Ovary (tissue), 10 donors: ENCODE measurements at places on chromosomes 2 and 18. TPM values are rescaled to one million over a fixed set of nuclear protein-coding genes. Genes with fewer than 3 reads are reported as not detected.

GRCh38 chr2:136081582-136082210, 36.3 kb downstream of the CXCR4 start:
- H3K4me1 ChIP-seq: no peaks in the 10 kb centered on the region
- H3K27me3 ChIP-seq: no peaks in the 10 kb centered on the region
- no peaks in the 10 kb centered on the region for H3K36me3 ChIP-seq
- no peak overlapping the region for H3K27ac ChIP-seq

- H3K27me3 ChIP-seq: no peaks in the 10 kb centered on the region
- no peak overlapping the region for H3K27ac ChIP-seq
- H3K4me3 ChIP-seq: no peak overlapping the region
- DNase-seq: peak; percentile 26
Observed at GRCh38 chr2:219073413-219074129, 12.8 kb upstream of the IHH start.

DNA sequence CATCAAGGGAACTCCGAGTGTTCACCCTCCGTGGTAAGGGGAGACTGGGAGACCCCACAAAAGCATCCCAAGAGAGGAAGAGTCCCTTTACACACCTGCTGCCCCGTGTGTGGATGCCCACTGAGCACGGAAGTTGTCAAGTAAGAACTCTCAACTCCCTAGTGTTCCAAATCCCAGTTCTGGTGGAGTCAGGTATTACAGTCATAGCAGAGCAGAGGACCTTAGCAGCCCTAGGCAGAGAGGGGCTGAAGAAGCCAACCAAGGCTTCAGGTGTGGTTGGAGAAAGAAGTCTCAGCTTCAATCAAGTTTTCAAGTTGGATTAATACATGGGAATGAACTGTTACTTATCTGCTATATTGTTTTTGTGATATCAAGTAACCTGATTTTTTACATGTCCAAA, 512.5 kb downstream of the RNF144A start:
- no peak overlapping the region for H3K4me3 ChIP-seq
- no peak overlapping the region for H3K27ac ChIP-seq
- H3K27me3 ChIP-seq: no peaks in the 10 kb centered on the region

GRCh38 chr18:69935319-69936190, 12.1 kb downstream of the CD226 start:
- H3K4me3 ChIP-seq: no peak overlapping the region
- H3K27me3 ChIP-seq: no peaks in the 10 kb centered on the region
- H3K36me3 ChIP-seq: no peaks in the 10 kb centered on the region
- no peaks in the 10 kb centered on the region for H3K4me1 ChIP-seq

- H3K36me3 ChIP-seq: no peaks in the 10 kb centered on the region
- H3K4me1 ChIP-seq: no peaks in the 10 kb centered on the region
- H3K27me3 ChIP-seq: no peaks in the 10 kb centered on the region
- H3K4me3 ChIP-seq: no peak overlapping the region
- no peak overlapping the region for H3K27ac ChIP-seq
- no peak for DNase-seq
Observed at GRCh38 chr18:68854786-68855391, 57.0 kb downstream of the CCDC102B start.

DNA sequence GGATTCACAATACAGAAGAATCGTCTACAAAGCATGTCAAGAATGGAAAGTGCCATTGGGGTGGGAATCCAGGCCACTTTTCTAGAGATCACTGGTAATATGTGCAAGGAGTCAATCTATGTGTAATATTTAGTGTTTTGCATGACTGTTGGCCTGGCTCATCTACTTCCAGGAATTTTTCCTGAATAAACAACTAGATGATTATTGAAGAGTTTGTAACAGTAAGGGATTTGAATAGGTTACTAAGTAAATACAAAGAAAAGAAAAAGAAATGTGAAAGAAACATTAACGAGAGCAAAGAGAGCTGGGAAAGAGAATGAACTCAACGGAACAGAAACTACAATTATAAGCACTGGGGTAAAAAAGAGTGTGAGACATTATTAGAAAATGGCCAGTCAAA, 406.0 kb downstream of the TGIF1 start:
- H3K4me3 ChIP-seq: no peak overlapping the region
- H3K4me1 ChIP-seq: no peaks in the 10 kb centered on the region
- no peaks in the 10 kb centered on the region for H3K36me3 ChIP-seq

DNA sequence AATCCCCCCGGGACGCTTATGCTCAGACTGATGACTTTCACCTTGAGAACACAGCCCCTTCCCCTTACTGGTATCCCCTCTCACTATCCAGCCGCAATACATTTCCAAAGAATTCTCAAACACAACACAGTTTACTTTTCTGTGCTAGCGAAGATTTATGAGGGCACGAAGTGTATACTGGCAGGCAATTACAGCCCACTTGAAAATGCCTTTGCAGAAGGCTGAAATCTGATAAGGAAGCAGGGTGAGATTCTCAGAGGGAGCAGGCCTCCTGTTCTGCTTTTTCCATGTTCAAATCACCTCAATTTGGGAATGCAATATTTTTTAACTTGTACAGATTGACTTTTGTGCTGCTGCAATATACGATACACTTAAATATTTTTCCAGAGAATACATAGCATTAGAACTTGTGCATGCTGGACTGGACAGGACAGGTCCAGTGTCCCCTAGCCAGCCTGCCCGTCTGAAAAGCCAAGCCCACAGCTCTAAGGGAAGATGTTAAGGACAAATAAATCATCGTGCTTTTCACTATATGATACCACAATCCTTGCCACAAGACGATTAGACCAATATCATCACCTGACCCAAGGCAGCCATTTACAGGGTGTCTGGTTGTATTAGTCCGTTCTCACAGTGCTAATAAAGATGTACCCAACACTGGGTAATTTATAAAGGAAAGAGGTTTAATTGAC, 262.1 kb downstream of the EPHA4 start:
- H3K36me3 ChIP-seq: no peaks in the 10 kb centered on the region
- H3K27ac ChIP-seq: no peak overlapping the region
- no peak for DNase-seq
- H3K4me3 ChIP-seq: no peak overlapping the region
- H3K4me1 ChIP-seq: no peaks in the 10 kb centered on the region

- DNase-seq: no peak
- H3K4me3 ChIP-seq: no peak overlapping the region
- H3K36me3 ChIP-seq: no peaks in the 10 kb centered on the region
- H3K27me3 ChIP-seq: no peaks in the 10 kb centered on the region
Observed at GRCh38 chr2:200308546-200309295, 2.2 kb downstream of the SPATS2L start.

DNA sequence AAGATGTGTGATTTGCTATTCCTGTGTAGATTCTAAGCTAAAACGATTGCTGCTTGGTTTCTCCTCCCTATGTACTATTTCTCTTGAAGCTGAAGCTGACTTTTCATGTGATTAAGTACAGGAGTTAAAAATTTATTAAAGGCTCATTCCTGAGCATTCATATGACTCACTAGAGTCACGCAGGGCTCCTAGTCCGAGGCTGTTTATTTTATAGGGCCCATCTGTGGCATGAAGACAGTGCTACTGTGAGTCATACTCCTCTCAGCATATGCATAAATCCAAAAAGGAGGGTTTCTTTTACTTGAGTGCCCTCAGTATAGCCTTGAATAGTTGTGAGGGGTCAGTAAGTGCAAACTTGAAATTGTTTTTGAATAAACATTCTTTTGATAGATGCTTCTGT, 378.8 kb downstream of the PTPRM start:
- H3K4me3 ChIP-seq: no peak overlapping the region
- peak overlapping the region; percentile 36 for H3K27ac ChIP-seq
- H3K36me3 ChIP-seq: no peaks in the 10 kb centered on the region
- H3K27me3 ChIP-seq: no peaks in the 10 kb centered on the region
- peaks cover 2% of the 10 kb centered on the region for H3K4me1 ChIP-seq
- no peak for DNase-seq

DNA sequence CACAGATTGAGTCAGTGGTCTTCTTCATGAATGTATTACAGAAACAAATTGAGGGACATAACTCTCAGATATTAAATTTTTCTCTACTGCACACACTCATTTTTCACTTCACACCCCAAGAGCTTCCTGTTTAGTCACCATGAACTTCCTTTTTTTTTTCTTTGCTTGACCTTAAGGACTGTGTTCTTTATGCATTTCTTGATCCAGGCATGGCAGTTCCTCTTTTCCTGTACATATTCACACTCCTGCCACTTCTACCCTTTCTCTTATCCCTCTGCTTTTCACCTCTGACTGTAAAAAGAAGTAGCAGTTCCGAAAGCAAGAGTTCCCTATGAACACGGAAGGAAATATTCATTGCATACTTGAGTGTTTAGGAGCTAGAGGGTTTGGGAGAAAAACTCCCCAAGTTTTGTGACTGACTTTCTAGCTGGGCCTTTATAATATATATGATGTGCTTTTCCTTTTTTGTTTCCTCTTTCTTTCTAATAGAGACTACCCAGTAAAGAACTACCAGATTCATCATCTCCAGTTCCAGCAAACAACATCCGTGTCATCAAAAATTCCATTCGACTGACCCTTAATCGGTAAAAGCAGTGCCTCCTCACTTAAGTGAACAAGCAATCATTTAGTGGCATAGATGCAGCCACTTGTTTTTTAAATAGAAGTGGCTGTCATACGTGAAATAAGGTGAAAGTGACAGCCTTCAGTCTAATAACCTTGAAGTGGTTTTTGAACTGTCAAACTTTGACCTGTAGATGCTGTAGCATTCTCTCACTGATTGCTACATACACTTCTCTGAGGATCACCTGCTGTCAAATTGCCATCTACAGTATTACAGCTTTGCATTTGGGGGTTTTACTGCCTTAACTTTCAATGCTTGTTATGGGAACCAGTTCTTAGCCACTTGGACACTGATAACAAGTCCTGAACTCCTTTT, 40.8 kb downstream of the PAPOLG start:
- H3K27me3 ChIP-seq: no peaks in the 10 kb centered on the region
- H3K27ac ChIP-seq: no peak overlapping the region
- no peak overlapping the region for H3K4me3 ChIP-seq
- H3K36me3 ChIP-seq: no peaks in the 10 kb centered on the region

DNA sequence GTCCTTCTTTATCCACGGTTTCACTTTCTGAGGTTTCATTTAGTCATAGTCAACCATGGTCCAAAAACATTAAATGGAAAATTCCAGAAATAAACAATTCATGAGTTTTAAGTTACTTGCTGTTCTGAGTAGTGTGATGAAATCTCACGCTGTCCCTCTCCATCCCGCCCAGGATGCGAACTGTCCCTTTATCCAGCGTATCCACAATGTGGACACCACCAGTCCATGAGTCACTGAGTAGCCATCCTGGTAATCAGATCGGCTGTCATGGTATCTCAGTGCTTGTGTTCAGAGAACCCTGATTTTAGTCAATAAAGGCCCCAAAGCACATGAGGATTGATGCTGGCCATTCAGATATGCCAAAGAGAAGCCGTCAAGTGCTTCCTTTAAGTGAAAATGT, 3.7 kb downstream of the SP140L start:
- H3K27ac ChIP-seq: no peak overlapping the region
- H3K4me3 ChIP-seq: no peak overlapping the region
- DNase-seq: no peak
- peaks cover 7% of the 10 kb centered on the region for H3K4me1 ChIP-seq

DNA sequence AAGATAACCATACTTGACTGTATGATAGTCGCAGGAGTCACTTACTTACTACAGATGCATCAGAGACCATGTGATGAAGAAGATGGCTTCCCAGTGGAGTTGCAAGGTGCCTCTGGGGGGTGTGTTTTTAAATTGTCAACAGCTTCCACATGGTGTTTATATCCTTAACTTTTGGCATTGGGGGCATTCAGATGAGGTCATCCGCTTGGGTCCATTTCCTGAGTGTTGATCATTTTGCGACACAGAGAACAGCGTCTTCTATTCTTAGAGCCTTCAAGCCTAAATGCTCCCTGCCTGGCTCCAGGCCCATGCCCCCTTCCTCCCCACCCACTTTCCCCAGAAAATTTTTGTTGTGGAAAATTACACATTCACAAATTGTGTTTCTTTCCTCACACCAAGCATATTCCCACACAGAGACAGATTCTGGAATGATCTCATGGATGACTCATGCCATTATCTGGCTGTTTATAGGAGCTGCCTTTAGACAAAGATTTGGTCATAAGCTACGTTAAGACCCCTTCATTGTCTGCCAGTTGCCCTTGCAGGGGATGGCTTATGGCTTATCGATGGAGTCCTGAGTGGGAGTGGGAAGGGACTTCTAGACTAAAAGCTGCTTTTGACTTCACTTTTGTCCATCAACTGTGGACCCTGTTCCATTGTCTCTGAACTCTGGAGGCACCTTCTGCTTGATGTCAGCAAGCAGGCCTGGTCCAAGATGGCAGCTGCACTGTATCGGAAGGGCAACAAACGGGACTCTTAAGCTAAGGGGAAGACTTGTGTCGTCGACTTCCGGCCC, 91.8 kb downstream of the CABLES1 start:
- DNase-seq: peak; percentile 70
- H3K36me3 ChIP-seq: no peaks in the 10 kb centered on the region

DNA sequence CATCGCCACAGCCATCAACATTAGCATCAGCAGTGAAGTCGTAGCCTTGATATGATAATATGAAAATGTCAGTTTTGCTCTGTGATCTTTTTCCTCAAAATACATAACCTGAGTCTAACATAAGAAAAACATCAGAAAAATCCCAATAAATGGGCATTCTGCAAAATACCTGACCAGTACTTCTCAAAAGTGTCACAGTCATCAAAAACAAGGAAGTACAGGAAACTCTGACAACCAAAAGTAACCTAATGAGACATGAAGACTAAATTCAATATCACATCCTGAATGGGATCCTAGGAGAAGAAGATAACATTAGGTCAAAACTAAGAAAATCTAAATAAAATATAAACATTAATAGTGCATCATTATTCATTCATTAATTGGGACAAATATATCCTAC, 1731.0 kb downstream of the SUCLG1 start:
- no peaks in the 10 kb centered on the region for H3K4me1 ChIP-seq
- no peaks in the 10 kb centered on the region for H3K27me3 ChIP-seq
- no peaks in the 10 kb centered on the region for H3K36me3 ChIP-seq
- no peak for DNase-seq

DNA sequence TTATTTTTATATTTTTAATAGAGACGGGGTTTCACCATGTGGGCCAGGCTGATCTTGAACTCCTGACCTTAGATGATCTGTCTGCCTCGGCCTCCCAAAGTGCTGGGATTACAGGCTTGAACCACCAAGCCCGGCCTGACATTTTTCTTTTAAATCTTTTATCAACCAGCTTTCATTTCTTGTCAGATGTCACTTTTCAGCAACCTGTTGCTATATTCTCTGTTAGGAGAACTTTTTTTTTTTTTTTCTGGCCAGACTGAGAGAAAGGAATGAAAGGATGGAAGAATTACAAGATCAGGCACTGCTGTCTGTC, 146.3 kb downstream of the TGIF1 start:
- H3K4me1 ChIP-seq: peaks cover 14% of the 10 kb centered on the region
- DNase-seq: no peak
- H3K27me3 ChIP-seq: no peaks in the 10 kb centered on the region
- H3K4me3 ChIP-seq: peak overlapping the region; percentile 12

DNA sequence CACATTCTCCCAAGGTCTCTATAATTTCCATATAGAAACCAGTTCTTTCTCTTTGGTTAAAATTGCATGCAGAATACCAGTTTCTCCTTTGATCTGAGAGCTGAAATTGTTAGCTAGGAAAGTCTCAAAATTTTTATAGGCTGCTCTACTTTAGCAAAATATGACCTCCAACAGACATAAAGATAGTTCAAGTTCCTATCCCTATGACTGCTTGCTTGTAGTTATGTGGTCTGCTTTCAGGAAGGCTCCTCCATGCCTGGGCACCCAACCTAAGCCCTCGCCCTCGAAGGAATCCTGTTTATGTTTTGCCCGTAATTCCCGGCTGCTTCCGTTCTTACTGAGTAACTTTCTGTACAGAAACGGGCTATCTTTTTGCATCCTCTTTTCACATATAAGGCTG, 28.0 kb upstream of the LTBP1 start:
- H3K4me1 ChIP-seq: no peaks in the 10 kb centered on the region
- H3K4me3 ChIP-seq: no peak overlapping the region
- H3K27me3 ChIP-seq: no peaks in the 10 kb centered on the region
- no peak overlapping the region for H3K27ac ChIP-seq

The SLC9A4 gene
- not detected for polyA plus RNA-seq

The C1QL2 gene
- not detected for polyA plus RNA-seq

The GAREM1 gene
- polyA plus RNA-seq: 2.7 TPM
